DMS153 (cell line): ENCODE measurements at places on chromosomes 7 and 10.

DNA sequence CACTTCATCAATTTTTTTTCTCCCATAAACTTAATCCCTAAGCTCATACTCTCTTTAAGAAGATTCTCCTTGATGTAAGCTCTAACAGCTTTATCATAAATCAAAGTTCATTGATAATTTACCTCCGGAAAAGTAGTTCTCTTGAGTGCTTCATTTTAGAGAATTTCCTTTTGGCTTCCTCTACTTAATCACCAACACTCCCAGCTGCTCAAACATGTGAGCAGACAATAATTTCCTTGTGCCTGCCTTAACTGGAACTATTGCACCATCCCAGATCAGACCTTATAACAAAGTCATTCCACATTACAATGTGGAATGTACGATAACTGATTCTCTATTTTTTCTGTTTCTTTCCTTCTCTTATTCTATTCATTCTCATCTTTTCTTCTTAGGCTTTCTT lies 5.9 kb downstream of the FEZF1 start:
- DNase-seq: no peak

DNA sequence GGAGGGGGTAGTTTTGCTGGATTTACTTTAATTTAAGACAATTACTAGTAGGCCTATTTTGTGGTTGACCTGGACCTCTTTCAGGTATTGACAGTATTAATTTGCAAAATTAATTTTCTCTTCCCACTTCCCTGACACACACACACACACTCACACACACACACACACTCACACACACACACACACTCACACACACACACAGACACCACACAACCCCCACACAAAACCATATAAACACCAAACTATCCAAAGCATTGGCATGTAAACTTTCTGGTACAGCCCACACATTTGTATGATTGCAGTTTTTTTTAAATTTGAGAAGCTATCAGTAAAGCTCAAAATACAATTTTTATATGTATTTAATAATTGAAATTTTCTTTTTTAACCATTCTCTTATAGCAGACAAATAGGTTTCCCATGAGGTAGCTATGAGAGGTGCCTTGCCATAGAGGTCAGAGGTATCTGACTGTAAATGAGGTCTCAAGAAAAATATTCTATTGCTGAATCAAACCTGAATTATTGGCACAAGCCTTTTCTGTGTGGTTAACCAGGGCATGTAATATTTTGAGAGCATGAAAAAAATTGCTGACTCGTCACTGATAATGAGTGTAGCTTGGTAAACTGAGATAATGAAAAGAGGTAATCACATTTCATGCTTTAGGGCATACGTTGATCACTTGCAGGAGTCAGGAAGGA lies 306.5 kb downstream of the GATA3 start:
- no peak for DNase-seq

DNA sequence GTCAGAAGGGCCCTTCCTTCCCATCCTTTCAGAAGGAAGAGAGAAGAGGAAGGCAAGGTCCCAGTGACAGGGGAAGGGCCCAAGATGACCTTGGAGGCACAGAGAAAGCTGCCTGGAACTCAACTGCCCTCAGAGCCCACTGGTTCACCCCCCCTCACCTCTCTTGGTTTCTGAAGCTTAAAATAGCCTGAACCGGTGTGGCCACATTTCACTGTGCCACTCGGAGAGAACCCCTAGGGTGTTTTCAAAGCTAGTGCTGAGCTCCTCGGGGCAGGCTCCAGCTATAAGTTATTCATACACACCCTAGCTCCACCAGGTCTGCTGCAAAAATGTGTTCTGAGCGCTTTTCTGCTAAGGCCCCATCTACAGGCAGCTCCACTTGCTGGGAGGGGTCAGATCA lies 60.9 kb upstream of the ADRB1 start:
- peak; percentile 30 for DNase-seq

DNA sequence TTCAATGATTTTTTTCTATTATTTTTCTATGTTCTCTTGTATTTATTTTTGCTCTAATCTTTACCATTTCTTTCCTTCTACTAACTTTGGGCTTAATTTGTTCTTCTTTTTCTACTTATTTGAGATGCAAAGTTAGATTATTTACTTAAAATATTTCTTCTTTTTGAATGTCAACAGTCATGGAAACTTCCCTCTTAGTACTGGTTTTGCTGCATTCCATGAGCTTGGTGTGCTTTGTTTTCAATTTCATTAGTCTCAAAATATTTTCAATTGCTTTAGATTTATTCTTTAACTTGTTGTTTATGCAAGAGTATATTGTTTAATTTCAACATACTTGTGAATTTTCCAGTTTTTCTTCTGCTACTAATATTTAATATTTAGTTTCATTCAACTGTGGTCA lies 230.4 kb downstream of the LRRTM3 start:
- no peak for DNase-seq

- no peak for DNase-seq
Measured at GRCh38 chr7:17624379-17624778, 315.9 kb downstream of the SNX13 start.

DNA sequence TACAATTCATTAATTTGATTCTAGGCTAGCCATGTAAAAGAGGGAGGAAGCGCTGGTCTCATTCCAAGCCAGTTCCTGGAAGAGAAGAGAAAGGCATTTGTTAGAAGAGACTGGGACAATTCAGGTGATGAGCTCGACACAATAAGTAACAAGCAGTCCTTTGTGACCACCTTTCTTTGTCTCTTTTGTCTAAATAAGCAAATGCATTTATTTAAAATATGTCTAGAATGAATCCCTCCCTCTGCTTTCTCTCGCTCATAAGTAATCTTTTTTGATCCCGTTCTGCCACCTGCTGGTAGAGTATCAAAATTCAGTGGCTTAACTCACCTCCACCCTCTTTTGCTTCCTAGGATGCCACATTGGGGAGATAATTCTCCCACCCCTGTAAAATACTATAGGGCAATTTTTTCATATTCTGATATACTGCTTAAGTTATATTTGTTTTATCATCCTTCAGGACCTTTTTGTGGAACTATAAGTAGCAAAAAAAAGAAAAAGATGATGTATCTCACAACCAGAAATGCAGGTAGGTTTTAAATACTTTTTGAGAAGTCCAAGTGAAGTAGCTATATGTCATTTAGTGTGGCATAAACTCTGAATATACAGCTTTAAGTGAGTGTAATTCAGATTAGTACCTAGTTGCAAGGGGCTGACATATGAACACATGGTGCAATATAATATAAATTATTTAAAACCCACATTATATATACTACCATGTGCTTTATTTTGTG lies 91.5 kb downstream of the GSDME start:
- DNase-seq: peak; percentile 35

DNA sequence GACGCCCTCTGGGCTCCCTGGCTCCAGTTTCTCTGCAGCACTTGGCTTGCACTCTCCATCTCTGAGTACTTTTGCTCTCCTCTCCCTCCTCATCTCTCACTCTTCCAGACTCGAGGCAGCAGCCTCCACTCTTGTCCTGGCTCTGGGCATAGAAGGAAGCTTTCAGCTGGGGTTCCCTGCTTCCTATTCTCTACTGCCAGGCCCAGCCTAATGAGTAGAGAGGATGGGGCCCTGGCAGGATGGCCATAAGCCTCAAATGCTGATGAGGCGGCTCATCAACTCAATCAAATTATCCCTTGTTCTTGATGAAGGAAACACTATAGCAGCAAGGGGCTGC lies 55.8 kb downstream of the NEURL1 start:
- DNase-seq: no peak

GRCh38 chr7:110593355-110593754 lies 497.6 kb upstream of the LRRN3 start:
- DNase-seq: no peak

GRCh38 chr7:137970253-137970975 lies 31.5 kb downstream of the CREB3L2 start:
- no peak for DNase-seq

DNA sequence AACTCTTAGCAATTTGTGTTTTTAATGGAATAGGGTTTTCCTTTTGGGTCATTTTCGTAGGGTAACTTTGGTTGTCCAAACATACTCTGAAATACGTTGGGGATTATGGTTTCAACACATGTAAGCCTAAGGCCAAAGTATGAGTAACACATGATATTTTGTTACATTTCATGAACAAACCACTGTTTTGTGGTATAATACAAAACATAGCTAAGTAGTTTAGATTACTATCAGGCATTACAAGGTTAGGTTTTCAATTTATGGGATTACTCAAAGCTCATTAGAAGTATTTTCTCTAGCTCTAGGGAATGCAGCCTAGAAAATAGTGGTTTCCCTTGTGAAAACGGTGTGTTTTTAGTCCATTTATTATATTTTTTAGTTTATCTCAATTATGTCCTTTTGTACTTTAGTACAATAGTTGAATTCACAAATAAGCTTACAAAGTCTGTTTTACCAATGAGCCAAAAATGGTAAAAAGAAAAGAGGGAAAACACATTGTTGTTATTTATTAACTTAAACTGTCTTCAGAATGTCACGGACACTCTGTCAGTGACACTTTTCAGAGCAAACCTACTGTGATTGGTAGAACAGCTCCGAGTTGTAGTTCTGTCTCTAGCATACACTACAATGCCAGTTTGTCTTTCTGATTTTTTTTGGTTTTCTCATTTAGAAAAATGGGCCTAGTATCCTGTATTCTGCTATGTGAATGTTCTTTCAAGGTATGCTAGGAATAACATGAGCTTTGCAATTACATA lies 473.7 kb downstream of the SUGCT start:
- DNase-seq: no peak

GRCh38 chr7:97623333-97623732 lies 108.6 kb upstream of the TAC1 start:
- DNase-seq: no peak

DNA sequence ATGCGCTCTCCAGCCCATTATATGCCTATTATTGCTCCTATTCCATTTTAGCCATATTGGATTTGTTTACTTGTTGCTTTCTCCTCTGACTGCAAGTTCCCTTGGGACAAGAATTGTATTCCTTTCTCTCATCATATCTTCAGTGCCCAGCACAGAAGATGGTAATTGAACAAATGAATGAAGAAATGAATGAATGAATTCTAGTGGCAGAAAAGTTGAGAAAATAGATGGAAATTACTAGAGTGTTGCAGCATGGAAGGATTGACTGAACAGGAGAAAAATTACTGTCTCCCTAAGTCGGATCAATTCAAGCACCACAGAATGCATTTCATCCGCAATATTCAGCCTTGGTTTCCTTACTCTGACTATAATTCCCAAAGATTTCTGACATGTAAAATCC lies 1243.2 kb downstream of the SORCS1 start:
- no peak for DNase-seq

- DNase-seq: no peak
Measured at GRCh38 chr10:6741541-6741941, 161.5 kb upstream of the PRKCQ start.

- no peak for DNase-seq
Measured at GRCh38 chr7:54544149-54544526, 2.0 kb downstream of the VSTM2A start.

- DNase-seq: no peak
Measured at GRCh38 chr7:40199076-40199802, 64.4 kb downstream of the SUGCT start.

DNA sequence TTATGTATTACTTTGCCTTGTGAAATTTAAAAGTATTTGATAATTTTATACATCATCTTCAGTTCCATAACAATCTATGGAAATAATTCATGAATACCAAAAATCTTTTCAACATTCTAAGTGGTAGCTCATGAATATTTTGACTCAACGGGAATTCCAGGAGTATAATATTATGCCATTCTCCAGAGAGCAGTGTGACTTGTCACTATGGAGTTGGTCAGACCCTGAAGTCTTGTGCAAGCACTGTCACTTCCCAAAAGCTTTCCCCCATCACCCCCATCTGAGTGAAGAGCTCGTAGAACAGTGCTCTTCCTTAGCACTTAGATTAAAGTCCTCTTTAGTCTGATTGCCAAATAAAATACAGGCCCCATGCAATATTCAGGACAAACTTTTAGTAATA lies 29.4 kb upstream of the CCNJ start:
- DNase-seq: no peak

DNA sequence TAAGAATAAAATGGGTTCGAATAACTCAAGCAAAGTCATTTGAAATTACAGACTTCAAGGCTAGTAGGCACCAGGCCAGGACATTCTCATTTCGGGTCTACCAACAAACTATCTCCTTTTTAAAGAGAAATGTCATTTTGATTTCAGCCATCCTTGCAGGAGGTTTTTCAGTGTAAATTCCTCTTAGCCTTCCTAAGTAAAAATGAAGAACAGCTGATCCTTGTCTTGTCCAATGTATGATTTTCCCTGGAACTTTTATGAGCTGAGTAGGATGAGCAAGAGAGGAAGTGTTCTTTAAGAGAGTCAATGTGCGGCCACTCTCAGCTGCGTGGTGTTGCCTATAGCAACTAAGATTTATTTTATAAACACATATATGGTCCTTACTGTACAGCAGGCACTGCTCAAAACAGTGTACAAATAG lies 110.1 kb downstream of the PLCE1 start:
- DNase-seq: no peak

GRCh38 chr7:104927055-104927454 lies 87.0 kb upstream of the KMT2E start:
- peak; percentile 33 for DNase-seq

- DNase-seq: no peak
Measured at GRCh38 chr7:155310425-155311114, 12.9 kb downstream of the INSIG1 start.

GRCh38 chr10:119613741-119614140 lies 17.0 kb upstream of the TIAL1 start:
- no peak for DNase-seq

- DNase-seq: peak; percentile 61
Measured at GRCh38 chr10:92848441-92849233, at the start of gene EXOC6. TSS of gene EXOC6 (plus strand) at chr10:92848520. CDS start at chr10:92848534, 14 bp downstream.

DNA sequence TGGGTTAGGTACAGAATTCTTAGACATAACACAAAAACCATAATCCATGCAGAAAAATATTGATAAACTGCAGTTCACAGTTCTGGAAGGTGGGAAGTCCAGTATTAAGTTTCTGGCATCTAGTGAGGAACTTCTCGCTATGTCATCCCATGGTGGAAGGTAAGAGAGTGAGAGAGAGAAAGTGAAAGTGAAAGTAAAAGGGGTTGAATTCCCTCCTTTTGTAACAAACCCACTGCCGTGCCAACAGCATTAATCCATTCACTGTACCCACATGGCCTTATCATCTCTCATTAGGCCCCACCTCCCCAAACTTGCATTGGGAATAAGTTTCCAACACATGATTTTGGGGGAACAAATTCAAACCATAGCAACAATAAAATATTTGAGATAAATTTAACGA lies 17.1 kb downstream of the ZNF485 start:
- DNase-seq: no peak

- no peak for DNase-seq
Measured at GRCh38 chr10:76122056-76122455, 690.6 kb downstream of the LRMDA start.
